ENCODE measurements at places on chromosomes 12 and 14.

GRCh38 chr12:32870716-32871115 is 25.9 kb downstream of the PKP2 start:
- DNase-seq = peak; percentile 47

- no peak for DNase-seq
Measured at GRCh38 chr12:115020091-115020490, 336.1 kb upstream of the TBX3 start.

GRCh38 chr14:98185036-98185435 is 1087.0 kb downstream of the BCL11B start:
- DNase-seq = no peak

- no peak for DNase-seq
Measured at GRCh38 chr12:118589162-118589561, 212.8 kb downstream of the SUDS3 start.

DNA sequence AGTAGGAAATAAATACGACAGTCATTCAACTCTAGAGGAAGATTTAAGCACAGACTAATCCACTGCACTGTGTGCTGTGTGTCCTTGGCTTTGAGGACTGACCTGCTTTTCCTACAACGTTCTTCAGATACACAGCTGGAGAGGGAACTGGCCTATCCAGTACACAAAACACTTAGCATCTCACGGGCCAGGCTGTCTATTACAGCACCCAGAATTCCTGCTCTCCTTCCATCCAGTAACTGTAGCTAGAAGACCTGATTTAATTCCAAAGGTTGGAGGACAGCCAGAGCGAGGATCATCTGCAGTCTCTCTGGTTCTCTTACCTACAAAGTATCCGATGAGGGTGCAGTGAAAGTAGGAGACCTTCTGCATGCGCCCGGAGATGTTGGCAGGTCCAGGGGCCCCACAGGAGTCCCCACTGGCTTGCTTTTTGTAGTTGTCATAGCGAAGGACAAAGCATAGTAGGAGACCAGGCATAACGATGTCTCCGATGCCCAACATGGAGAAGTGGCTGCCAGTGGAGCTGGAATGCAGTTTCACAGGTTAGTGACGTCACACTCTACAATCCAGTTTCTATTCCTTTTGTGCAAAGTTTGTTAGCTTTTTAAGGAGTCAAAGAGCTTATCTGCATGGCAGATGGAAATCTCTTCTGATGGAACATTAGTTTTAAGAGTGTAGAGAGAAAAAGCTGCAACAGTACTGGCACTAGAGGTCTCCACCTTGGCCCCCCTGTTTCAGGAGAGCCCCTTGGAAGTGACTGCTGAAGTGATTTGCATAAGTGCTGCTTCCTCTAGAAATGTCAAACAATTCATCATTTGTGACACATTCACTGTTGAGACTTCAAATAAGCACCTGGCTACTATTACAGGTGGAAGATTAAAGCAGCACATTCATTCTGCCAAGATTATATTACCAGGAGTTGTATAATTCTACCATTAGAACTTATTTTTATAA is 41.7 kb downstream of the ACADS start:
- DNase-seq = no peak

DNA sequence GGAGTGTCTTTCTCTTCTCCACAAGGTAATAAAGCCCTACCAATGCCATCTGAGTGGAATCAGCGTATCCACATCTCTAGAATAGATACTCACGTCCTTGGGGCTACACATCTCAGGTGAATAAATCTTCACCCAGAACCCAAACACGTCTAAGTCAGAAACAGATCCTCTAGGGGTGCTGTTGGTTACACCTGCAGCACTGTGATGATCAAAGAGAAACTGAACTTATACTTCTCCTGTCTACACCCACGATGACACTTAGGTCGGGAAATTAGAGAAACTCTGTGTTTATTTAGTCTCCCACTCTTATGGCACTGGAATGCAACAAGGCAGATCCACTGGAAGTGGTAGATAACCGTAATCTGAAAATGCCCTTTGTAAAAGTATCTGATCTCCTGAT is 46.2 kb downstream of the WIF1 start:
- no peak for DNase-seq

DNA sequence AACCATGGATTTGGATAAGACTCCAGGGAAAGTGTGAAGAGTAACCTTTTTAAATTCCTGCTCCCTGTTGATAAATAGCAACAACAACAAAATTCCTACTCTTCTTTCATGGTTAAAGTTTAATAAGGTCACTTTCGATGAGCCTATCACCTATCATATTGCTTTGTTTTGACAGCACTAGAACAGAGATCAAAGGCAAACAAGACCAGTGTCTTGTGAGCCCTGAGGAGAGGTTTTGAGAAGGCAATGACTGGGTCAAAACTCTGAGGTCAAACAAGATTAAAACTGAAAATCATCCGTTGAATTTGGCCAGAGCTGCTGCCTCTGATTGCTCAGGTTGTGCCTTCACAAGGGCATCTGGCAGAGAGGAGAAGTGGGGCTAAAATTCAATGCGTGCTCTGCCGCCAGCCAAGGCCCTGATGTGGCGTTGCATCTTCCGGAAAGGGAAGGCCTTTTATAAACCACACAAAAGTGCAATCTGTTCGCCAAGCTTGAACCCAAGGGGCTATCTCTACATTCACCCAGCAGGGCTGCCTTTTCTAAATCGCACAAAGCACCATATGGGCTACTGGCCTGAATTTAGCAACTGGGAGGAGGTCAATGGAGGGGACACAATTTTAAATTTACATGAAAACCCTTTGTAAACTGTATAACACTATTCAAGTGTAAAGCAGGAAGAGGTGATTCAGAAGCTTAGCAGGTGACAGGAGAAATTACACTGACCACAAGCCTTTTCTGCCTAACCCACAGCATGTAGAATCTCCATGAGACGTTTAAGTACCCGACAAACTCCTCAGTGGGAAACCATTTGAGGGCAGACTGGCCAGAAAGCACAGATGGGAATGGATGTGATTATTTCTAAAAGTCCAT is 140.8 kb downstream of the DAD1 start:
- peak; percentile 17 for DNase-seq

- peak; percentile 70 for DNase-seq
Measured at GRCh38 chr12:32312049-32312670, 87.2 kb upstream of the FGD4 start.

DNA sequence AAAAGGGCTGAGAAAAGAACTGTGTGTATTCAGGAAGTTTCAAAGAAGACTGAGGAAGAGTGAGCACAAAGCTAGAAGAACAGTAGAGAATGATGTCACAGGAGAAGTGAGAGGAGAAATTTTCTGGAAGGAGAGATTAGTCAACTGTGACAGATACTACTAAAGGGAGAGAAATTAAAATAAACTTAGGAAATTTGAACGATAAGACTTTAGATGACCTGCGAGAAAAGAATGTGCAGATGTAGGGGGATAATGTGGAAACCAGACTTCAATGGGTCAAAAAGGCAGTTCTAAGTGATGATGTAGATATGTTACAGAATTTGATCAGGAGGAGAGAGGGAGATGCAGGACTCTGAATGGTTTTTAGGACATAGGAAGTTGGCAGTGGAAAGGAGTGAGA is 287.4 kb downstream of the SYT1 start:
- no peak for DNase-seq

GRCh38 chr12:105814283-105814682 is 324.5 kb downstream of the NUAK1 start:
- no peak for DNase-seq

GRCh38 chr14:38420048-38420447 is 164.2 kb upstream of the CLEC14A start:
- DNase-seq = no peak

DNA sequence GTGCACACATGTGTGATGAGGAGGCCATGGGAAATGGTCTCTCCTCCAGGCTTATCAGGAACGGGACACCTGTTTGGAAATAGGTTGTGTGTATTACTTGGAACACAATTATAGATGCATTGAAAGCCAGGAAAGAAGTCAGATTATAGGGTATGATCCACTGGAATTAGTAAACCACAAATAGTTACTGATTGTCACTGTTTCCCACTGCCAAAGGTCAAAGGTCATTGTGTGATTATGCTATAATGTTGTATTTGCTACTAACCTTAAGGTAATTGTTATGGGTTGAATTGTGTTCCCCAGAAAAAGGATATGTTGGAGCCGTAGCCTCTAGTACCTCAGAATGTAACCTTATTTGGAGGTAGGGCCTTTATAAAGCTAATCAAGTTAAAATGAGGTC is 129.9 kb upstream of the FBXO33 start:
- no peak for DNase-seq

GRCh38 chr12:113795445-113795844 is 170.7 kb downstream of the RBM19 start:
- DNase-seq = no peak

GRCh38 chr12:25058012-25058411 is 109.1 kb upstream of the BCAT1 start:
- DNase-seq = no peak

DNA sequence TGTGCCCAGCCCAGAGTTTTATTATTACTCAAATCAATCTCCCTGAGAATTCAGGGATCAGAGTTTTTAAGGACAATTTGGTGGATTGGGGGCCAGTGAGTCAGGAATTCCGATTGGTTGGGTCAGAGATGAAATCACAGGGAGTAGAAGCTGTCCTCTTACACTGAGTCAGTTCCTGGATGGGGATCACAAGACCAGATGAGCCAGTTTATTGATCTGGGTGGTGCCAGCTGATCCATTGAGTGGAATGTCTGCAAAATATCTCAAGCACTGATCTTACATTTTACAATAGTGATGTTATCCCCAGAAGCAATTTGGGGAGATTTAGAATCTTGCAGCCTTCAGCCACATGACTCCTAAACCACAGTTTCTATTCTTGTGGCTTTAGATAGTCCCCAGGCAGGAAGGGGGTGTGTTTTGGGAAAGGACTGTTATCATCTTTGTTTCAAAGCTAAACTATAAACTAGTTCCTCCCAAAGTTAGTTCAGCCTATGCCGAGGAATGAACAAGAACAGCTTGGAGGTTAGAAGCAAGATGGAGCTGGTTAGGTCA is 89.1 kb upstream of the CNOT2 start:
- no peak for DNase-seq

- DNase-seq = peak; percentile 87
Measured at GRCh38 chr12:121576851-121577391, 3.9 kb downstream of the KDM2B start.

- DNase-seq = no peak
Measured at GRCh38 chr12:33313476-33313875, 126.1 kb downstream of the SYT10 start.

DNA sequence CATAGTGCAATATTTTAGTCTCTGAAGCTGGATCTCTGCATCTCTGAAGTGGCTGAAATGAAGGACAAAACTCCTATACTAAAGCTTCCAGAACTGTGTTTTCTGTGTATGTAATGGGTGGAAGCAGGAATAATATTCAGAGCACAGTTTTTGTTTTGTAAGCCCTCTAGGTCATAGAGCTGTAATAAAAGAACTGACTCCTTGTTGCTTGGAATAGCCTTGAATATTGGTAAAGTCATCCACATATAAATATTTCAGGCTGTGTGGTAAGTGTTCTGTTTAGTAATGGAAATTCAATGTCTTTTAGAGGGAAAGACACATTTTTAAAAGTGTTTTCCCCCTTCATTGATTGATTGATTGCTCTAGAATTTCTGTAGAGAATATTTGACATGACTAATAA is 18.2 kb upstream of the AKAP6 start:
- DNase-seq = no peak

- no peak for DNase-seq
Measured at GRCh38 chr14:64838656-64839055, 41.1 kb downstream of the SPTB start.

GRCh38 chr14:69741055-69741454 is 25.9 kb upstream of the SRSF5 start:
- no peak for DNase-seq

DNA sequence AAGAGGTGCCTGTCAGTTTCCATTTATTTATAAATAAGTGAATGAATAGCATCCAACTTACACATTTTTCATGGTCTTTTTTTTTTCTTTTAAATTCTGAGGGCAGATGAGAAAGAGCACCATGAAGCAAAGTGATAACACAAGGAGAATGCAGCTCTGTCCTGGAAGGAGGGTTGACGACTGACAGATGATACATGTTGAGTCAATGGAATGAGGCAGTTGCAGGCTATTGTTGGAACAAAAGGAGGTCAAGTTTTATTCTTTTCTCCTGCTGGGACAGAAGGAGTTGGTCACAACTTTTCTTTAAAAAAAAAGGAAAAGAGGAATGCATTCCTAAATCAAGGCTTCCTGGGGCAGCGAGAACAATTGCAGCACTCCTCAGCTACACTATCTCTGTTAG is 119.9 kb upstream of the PLEKHG7 start:
- no peak for DNase-seq

DNA sequence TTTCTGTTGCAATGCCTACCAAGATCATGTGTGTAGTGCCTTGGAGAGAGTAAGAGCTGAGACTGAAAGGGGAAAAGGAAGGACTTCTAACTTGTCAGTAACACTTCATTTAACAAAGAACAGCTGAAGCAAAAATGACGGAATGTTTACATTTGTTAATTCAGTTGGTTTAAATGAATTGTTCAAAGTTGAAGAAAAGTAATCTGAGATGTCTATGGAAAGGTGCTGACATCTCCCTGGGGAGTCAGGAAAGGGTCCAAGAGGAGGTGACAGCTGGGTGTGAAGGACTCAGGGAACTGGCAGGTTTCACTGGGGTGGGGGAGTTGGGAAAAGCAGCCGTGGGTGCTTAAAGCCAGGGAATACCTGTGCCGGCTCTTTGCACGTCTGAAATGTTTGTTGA is 7.9 kb downstream of the TMEM63C start:
- DNase-seq = no peak

GRCh38 chr14:28761438-28762291 is 4.9 kb upstream of the FOXG1 start:
- DNase-seq = no peak

DNA sequence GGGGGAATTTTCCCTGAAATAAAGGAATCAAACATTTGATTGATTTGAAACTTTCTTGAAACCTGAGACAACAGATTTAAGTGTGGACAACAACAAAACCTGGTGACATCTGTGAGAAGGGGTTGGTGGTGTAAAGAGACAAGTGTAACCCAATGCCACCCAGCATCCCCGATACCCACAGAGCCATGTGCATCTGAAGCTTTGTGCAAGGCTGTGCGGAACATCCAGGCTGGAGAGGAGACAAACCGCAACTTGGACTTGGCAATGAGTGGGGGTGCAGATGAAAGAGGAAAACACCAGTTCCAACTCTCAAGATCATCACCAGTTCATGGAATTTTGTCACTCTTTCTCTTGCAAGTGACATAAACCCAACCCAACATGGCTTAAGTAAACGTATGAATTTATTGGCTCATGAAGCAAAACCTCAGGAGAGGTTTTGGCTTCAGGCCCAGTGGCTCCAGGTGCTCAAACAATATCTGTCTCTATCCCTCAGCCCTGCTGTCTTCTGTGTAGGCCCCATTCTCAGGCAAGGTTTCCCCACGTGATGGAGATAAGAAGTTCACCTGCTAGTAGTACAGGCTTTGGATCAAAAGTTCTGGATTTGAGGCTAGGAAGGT is 55.2 kb upstream of the NTF3 start:
- DNase-seq = no peak

GRCh38 chr12:70849265-70849960 is 71.1 kb downstream of the PTPRR start:
- DNase-seq = no peak

DNA sequence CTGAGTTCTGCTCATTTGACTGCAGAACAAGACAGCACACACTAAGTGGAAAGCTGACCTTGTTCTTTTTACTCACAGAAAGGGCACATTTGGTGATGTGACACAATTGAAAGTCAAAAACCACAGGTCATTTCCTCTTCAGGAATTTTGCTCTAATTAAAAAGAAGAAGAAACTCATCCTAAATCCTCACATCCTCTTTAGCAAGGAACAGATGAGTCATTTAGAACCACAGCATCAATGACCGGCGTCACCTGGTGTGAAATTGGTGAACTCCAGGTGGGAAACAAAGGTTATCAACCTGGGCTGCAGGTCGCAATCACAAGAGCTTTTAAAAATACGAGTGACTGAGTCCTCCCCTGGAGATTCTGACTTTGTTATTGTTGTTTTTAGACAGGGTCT is 2.9 kb upstream of the RNU6-8 start:
- peak; percentile 66 for DNase-seq

Data from suppressor macrophage treated with lipopolysaccharide for 1 hour (primary cell).